Kidney (tissue), 22 donors: ENCODE measurements at places on chromosomes 2 and 18. TPM values are rescaled to one million over a fixed set of nuclear protein-coding genes. Genes with fewer than 3 reads are reported as not detected.
A peak's percentile ranks its signal among the peaks of the same experiment; 100 is the strongest.

- peak; percentile 36 for DNase-seq
Observed at GRCh38 chr2:240140511-240140910, at the start of gene OTOS. Gene OTOS, minus strand, starts transcription at chr2:240140658. Its CDS starts 332 bp downstream, at chr2:240140326.

GRCh38 chr2:161415987-161416707, at the start of gene TBR1:
Gene TBR1, plus strand, starts transcription at chr2:161416297. Its CDS starts 114 bp downstream, at chr2:161416411.
- DNase-seq, result no peak

DNA sequence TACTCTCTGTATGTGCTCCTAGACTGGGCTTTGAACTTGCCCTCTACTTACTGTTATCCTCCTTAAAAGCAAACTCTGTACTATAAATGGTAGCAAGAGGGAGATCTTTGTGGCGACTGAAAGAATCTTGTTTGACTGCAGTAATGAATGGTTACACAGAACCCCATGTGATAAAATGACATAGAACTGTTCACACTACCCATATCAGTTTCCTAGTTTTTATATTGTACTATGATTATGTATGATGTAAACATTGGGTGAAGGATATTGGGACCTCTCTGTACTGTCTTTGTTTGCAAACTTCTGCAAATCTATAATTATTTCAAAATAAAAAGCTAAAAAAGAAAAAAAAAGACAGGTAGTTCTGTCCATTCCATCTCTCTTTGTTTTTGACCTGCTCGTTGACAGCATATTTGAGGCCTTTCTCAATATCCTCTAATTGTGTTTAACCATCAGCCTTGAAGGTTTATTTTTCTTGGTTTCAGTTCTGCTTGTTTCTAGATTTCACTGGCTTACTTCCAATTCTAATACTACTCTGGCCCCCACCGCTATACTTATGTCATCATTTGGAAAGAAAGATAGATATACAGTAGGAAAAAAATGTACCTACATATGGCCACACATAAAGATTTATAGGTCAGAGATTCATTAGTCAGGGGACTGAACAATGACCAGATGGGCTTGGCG, 79.2 kb upstream of the MYO3B start:
- no peak for DNase-seq

DNA sequence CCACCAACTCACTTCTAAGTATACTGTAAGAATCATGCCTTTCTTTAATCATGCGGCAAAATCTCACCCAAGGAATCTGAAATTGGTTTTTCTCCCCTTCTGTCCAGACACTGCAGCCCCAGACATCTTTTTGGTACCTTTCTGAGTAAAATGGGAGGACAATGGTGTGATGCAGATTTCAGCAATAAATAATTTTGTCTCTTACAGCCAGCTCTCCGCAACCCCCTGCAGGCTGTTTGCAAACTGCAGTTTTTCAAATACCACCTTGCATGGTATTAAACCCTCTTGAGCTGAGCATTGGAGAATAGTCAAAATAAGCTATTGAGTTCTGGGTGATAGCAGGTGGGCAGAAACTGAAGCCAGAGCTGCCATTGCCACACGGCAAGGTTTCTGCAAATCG, 32.2 kb downstream of the GPR39 start:
- DNase-seq, result peak; percentile 36

- DNase-seq, result peak; percentile 78
Observed at GRCh38 chr2:172232708-172233396, 130.2 kb upstream of the DLX2 start.

DNA sequence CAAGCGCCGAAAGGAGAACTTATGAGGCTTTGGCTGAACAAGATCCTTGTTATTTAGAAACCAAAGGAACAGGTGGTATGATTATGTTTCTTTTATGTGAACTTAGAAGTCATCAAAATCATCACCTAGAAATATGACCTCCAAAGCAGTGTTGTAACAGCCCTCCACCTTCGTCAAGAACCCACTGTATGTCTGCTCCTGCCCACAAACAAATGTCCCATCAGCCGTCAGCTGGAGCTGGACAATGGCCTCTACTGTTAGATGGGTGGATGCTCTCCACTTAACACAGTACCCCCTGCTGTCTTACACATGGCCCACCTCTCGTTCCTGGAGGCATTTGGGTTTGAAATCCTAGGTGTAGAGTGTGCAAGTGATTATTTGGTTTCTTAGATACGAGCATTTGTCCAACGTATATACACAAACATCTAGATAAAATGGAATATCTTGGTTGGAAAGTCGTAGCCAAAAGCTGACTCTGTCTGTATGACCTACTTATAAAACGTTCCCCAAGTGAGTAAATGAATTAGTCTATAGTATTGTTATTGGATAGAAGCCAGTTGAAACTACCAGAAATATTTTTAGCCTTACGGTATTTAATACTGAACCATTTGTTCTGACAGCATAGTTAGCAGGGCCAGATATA, 113.0 kb downstream of the CRIM1 start:
- no peak for DNase-seq

DNA sequence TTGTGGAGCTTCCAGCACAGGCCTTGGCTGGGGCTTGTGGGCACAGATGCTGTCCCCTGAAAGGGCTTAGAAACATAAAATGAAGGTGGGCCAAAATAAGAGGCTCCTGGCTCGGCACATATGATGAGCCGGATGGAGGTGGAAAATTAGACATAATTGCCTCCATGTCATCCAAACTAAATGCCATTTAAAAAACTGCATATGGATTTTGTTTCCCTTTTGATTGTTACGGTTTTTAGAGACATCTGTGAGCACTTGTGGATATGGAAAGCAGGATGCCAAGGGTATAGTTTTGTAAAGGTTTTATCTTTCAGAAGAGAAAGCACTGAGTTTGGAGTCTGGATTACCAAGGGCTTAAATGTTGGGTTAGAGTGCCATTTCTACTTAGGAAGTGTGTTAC, 498.3 kb downstream of the RIT2 start:
- no peak for DNase-seq

DNA sequence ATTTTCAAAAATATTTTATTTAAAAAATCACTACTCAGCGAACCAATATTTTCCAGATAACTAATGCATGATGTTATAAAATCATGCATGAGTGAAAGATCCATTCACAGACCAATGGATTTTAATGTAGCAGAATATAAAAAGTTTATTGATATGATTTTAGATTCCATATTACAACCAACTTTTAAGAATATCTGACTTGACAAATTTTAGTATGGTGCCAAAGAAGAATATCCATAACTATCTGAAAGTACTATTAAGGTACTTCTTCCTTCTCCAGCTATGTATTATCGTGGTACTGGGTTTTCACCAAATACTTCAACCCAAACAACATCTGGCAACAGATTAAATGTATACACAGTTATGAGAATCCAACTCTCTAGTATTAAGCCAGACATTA, 99.9 kb upstream of the NOSTRIN start:
- no peak for DNase-seq

DNA sequence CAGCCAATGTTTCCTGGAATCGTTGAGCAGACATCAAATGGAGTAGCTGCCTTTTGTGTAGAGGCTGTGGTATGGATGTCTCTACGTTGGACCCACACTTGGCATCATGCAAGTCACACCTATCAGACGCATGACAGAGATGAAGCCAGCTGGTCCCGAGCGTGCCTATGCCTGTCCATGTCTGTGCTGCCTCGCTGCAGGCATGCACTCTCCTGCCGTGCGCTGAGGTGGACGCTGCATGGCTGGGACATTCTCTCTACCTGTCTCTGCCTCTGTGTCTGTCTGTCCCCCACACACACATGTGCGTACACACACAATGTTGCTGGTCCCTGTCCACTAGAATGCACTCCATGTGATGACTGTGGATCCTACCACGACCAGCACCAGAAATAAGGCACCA, 514.2 kb upstream of the MYT1L start:
- no peak for DNase-seq

DNA sequence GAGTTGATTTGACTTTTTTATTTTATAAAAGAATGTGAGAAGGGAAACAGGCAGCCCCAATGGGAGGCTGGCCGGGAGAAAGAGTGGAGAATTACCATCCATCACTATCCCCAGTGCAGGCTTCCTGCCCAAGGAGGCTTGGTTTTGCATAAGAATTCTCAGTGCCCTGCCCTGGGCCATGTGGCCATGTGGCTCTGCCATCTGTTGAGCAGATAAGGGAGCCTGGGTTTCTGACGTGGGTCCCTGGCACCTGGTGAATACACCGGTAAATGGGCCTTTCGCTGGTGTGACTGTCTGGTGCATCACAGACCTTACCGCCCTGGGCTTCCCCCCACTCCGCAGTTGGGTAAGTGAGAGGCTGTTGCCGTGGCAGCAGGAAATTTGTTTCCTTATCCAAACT, 54.5 kb upstream of the TMEM163 start:
- DNase-seq, result no peak

DNA sequence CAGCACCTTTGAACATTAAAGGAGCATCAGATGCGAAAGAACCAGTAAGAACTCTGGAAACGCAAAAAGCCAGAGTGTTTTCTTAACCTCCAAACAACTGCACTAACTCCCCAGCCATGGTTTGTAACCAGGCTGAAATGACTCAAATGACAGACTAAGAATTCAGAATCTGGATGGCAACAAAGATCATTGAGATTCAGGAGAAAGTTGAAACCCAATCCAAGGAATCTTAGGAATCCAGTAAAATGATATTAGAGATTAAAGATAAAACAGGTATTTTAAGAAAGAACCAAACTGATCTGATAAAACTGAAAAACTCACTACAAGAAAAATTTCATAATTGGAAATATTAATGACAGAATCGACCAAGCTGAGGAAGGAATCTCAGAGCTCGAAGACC, 116.7 kb downstream of the PTRHD1 start:
- DNase-seq, result no peak

GRCh38 chr18:6561420-6561861, 146.7 kb upstream of the L3MBTL4 start:
- DNase-seq, result peak; percentile 58

DNA sequence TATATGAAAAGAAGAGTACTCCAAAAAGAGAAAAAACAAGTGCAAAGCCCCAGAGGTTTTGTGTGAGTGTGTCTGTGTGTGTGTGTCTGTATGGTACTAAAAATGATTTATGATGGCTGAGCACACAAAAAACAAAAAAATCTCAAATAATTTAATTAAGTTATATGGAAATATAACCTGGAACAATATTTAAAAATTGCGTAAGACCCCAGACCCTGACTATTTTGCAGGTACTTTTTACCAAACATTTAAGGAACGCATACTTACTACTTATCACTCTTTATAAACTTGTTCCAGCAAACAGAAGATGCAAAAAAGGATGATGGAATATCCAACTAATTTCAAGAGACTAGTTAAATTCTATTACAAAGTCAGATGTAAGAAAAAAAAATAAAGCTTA, 317.4 kb upstream of the KCNH7 start:
- DNase-seq, result no peak

- no peak for DNase-seq
Observed at GRCh38 chr18:38420611-38421010, 855.0 kb upstream of the CELF4 start.

- no peak for DNase-seq
Observed at GRCh38 chr2:236887531-236887930, 198.2 kb upstream of the COPS8 start.

DNA sequence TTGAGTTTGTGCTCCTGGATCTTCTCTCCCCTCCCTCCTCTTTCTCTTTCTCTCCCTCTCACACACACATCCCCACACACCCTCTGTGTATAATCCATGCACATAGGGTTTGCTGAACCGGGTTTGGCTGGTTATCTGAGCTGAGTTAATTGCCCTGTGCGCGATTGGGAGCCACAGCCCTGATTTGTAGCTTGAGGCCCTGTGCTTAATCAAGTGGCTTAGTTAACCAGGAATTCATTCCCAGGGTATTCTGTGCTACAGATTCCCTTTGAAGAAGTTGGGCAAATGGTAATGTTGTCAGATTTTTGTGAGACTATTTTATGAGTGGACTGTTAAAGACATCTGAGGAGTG, 6.2 kb downstream of the PARD3B start:
- DNase-seq, result peak; percentile 24

GRCh38 chr2:143162123-143162837, 33.1 kb downstream of the ARHGAP15 start:
- DNase-seq, result no peak

- DNase-seq, result no peak
Observed at GRCh38 chr2:69243652-69244051, 143.4 kb downstream of the GFPT1 start.

GRCh38 chr18:31610286-31611205, 18.9 kb downstream of the TTR start:
- peak; percentile 70 for DNase-seq

GRCh38 chr2:240418311-240418710, 17.2 kb upstream of the GPC1 start:
- no peak for DNase-seq

DNA sequence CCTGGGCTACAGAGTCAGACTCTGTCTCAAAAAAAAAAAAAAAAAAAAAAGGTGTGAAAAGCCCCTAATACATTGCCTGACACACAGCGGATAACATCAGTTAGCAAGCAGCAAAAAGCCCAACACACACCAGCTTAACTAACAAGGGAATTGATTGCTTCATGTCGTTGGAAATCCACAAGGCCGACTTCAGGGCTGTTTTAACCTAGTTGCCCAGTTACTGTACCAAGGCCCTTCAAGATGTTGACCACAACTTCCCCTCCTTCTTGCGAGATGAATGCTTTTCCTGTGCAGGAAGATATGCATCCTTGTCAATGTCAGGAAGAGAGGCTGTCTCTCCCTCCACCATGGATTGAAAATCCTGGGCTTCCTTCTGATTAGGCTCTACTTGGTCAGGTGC, 202.9 kb downstream of the MIB1 start:
- DNase-seq, result no peak

GRCh38 chr18:12658426-12659138, 675 bp upstream of the SPIRE1 start:
- peak; percentile 63 for DNase-seq

IL1R1 gene
- polyA plus RNA-seq, result 24.6 TPM

UPP2 gene
- polyA plus RNA-seq, result 20.9 TPM

NCKAP5 gene
- polyA plus RNA-seq, result 1.8 TPM

UGT1A6 gene
- polyA plus RNA-seq, result 110 TPM

SPATA3 gene
- polyA plus RNA-seq, result not detected

SLC9A2 gene
- 5.6 TPM for polyA plus RNA-seq

CKAP2L gene
- not detected for polyA plus RNA-seq

PLCD4 gene
- 30.4 TPM for polyA plus RNA-seq

ANKRD62 gene
- not detected for polyA plus RNA-seq

ACVR1C gene
- polyA plus RNA-seq, result 0.28 TPM
